T-helper 1 cell treated with Interleukin-12 subunit alpha and Interleukin-12 subunit beta and Interleukin-4 antibody, amounts not matched to agents 30 ng/mL and 1 ng/mL, for 36 hours (primary cell): ENCODE measurements at places on chromosomes 2 and 18. TPM values are rescaled to one million over a fixed set of nuclear protein-coding genes. Genes with fewer than 3 reads are reported as not detected.

Gene REG3G
- not detected in 2 replicates for total RNA-seq

Gene PLEK
- 3.9 and 5.6 TPM in 2 replicates for total RNA-seq

Gene BMP10
- 0.27 TPM in 1 of 2 replicates, not detected in the other for total RNA-seq

Gene CLK1
- 111 and 115 TPM in 2 replicates for total RNA-seq

Gene CLEC4F
- 0.12 and 0.27 TPM in 2 replicates for total RNA-seq

Gene ZEB2
- 9.2 and 9.6 TPM in 2 replicates for total RNA-seq

Gene UGT1A9
- not detected in 2 replicates for total RNA-seq

Gene BOD1L2
- not detected in 2 replicates for total RNA-seq

Gene RIT2
- total RNA-seq = not detected in 2 replicates

Gene UGT1A5
- total RNA-seq = not detected in 2 replicates

Gene PRKAG3
- not detected in 2 replicates for total RNA-seq

Gene PSMA8
- 0.25 and 0.27 TPM in 2 replicates for total RNA-seq

Gene PLCD4
- total RNA-seq = 0.49 and 0.64 TPM in 2 replicates

Gene HSPE1
- total RNA-seq = 110 and 115 TPM in 2 replicates

Gene CREG2
- total RNA-seq = 0.24 and 0.25 TPM in 2 replicates

Gene EFR3B
- 0.07 TPM in 2 replicates for total RNA-seq

Gene BOK
- 0.07 TPM in 2 replicates for total RNA-seq

Gene TSHZ1
- total RNA-seq = 14.9 and 15.5 TPM in 2 replicates

Gene DLX2
- total RNA-seq = not detected in 2 replicates

Gene FBLN7
- 14.3 and 14.7 TPM in 2 replicates for total RNA-seq

Gene HNMT
- total RNA-seq = not detected in 2 replicates

Gene SPC25
- 21.4 and 25.6 TPM in 2 replicates for total RNA-seq

Gene CDH19
- total RNA-seq = not detected in 2 replicates

Gene CMPK2
- total RNA-seq = 52.8 and 57.7 TPM in 2 replicates

Gene DUSP19
- 0.73 and 0.93 TPM in 2 replicates for total RNA-seq

Gene EPHA4
- 11.5 TPM in 2 replicates for total RNA-seq

Gene CCDC141
- total RNA-seq = 7.5 and 8.7 TPM in 2 replicates
